ENCODE measurements at places on chromosomes 12 and 14.
A peak's percentile ranks its signal among the peaks of the same experiment; 100 is the strongest.

- peak; percentile 66 for DNase-seq
These were observed 280.6 kb upstream of the PWP1 start for GRCh38 chr12:107404981-107405380.

DNA sequence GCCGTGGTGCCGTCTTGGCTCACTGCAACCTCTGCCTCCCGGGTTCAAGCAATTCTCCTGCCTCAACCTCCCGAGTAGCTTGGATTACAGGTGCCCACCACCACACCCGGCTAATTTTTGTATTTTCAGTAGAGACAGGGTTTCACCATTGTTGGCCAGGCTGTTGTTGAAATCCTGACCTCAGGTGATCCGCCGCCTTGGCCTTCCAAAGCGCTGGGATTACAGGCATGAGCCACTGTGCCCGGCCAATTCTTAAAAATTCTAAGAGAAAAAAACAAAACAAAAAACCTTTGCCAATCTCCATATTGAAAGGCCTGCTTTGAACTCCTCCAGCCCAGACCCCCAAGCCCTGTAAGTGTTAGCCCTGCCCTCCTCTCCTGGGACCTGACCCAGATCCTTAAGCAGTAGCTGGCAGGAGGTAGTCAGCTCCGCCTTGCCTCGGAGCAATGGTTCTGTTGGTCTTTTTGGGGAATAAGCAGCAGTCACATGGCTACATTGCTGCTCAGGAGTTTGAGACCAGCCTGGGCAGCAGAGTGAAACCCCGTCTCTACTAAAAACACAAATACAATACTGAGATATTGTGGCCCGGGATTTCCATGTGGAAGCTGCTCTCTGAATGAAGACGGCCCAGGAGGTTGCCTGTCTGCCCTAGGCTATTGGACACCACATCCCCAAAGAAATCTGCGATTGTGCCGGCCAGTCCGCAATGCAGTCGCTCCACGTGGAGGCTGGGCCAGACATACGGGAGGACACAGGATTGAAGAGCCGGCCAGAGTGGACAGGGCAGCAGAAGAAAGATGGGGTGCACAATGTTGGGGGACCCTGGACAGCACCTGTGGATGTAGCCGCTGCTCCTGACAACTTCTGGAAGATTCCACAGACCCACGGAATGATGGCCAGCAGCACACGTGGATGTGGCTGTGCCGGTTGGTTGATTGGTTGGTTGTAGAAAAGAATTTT lies 28.8 kb upstream of the BEGAIN start:
- DNase-seq, result no peak

DNA sequence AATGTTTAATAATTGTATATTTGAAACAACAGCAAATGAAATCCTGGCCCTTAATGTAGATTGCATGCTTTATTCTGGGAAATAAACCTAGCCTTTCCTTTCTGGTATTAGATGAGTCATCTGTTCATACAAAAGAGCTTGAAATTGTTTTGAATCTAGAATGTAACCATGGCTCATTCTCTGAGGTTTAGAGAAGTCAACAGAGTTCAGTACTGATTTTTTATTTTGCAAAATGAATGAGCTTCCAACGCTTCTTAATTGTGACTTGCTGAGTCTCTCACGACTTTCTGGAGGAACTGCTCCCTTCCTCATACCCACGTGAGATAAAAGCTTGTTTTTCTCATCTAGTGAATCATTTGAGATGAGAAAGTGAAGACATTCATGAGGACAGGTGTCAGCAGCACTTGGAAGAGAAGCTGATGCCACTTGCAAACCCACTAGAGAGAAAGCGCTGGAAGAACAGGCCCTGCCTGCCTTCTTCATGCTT lies 509.6 kb downstream of the VRK1 start:
- DNase-seq, result peak; percentile 41

DNA sequence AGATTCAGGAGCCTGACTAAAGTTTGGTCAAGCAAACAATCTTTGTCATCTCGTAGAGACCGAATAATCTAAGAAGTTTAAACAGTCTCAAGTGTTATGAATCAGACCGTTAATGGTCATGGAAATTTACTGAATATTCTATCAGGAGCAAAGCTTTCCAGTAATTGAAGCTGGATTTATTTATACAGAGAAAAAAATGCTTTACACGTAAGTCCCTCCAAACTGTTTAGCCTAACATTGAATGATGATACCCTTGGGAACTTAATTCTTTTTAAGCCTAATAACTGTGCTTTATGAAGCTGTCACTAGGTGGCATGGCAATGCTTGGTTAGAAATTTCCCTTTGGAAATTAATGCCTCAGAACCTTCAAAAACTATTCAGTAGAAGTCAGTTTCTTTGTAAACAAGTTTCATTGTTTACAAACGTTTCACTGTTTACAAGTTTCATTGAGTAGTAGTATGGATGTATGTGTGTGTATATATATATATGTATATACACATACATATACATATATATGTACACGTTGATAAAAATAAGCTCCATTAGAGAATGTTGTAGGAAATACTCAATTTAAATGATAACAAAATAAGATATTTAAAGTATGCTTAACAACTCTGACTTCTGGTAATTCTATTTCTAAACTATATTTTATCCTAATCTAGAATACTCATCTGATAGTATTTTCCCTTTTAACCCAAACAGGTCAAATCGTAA lies 32.1 kb downstream of the DEPDC4 start:
- DNase-seq, result peak; percentile 19

- DNase-seq, result peak; percentile 22
These were observed 536 bp upstream of the DAAM1 start for GRCh38 chr14:59187802-59188460.

DNA sequence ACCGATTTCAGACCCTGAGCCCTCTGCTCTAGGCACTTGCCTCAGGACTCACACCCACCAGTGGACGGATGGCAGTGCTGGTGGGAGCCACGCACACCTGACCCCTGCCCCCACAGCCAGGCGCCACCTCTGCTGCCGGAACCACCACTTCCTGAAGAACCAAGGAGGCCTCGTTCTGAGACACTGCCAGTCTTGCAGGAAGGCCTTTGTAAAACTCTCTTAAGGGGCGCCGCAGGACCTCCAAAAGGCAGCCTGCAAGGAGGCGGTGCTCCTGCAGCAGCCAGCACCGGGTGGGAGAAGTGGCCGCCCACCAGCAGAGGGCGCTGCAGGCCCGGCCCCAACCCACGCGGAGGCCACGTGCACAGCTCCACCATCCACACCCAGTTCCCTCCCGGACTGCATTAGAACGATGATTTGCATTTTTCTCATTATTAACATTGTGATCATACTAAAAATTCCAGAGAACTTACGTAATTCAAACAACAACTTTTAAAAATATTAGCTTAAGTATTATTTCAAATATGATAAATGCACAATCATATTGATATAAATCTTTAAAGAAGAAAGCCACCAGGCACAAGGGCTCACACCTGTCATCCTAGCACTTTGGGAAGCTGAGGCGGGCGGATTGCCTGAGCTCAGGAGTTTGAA lies 12.8 kb downstream of the STX2 start:
- peak; percentile 71 for DNase-seq

GRCh38 chr14:61041704-61042103 lies 60.7 kb downstream of the SLC38A6 start:
- peak; percentile 18 for DNase-seq

GRCh38 chr12:115341442-115341841 lies 657.5 kb upstream of the TBX3 start:
- peak; percentile 11 for DNase-seq

DNA sequence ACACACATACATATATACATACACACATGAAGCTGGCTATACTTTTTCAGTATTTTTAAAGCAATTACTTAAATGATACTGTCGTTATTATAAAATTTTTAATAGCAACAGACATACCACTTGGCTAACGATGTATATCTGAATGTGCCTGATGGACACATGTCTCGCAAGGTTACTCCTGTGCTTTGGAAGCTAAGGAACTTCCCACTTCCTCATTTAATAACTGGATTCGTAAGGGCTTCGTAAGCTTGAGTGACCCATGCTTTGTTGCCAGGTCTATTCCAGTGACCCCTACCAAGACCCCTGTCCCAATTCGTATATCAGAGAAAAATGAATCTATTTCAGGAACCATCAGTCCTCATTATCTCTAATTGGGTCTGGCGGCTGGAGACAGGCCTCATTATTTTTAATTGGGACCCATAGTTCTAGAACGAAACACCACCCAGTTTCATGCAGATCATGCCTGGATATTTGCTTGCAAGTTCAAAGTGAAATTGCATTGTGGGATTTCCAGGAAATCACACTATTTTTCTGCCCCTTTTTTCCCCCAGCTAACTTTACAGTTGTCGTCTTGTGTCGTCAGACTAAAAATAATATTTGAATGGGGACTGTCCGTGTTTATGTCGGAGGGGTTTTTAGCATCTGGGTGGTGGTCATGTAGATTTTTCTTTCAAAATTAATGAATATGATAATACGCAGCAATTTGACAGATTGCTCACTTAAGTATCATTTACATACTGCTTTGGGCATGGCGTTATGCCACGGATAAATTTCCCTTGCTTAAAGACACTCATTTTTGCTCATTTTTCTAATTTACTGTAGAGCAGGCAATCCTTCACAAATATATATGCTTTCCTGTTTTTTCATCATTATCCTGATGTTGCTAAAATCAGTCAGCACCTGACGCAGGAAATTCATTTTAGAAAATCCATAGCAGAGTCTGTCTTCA lies 17.1 kb upstream of the MYO1H start:
- DNase-seq, result no peak

GRCh38 chr12:32549675-32550079 lies 129.4 kb upstream of the DNM1L start:
- DNase-seq, result no peak

GRCh38 chr12:113186033-113186365 lies 478 bp downstream of the RITA1 start:
- peak; percentile 35 for DNase-seq

DNA sequence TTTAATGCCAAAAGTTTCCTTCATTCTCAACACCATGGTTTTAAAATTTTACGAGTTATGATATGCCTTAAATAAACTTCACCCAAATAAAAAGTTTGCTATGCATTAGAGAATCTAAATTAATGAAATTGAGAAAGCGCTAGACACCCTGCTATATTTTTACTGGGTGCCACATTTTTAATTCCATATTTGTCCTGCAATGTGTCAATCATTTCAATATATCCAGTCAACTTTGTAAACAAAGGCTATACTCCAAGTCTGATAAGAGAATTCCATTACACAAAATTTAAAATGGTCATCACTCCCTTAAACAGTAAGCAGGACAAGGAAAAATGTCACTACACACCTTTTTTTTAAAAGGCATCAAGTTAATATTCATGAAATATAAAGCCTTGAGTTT lies 1.9 kb downstream of the PPP1R12A start:
- DNase-seq, result no peak

DNA sequence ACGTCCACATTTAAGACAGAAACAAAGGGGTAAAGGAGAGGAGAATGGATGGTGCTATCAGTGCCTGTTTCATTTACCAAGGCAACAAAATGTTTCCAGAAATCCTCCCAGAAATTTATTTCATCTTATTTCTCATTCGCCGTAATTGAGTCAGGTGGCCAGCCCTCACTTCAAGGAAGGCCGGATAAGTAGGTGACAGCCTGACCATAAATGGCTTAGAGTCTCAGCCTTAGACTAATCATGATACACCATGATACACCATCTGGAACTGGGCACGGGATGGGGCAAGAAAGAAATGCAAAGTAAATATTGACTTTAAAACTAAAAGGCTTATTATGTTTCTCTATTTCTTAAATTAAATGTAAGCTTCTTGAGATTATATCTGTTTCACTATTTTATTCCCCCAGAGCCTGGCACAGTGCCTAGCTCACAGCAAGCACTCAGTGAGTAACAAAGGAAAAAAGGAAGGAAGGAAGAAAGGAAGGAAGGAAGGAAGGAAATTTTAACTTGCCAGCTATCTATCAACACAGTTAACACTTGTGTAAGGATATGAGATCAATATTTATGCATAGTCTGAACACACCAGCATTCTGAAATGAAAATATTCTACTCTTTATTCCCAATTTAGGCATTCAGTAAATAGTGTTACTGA lies 106.1 kb upstream of the FSCB start:
- DNase-seq, result no peak

GRCh38 chr12:103665971-103666370 lies 78.9 kb downstream of the STAB2 start:
- DNase-seq, result no peak

DNA sequence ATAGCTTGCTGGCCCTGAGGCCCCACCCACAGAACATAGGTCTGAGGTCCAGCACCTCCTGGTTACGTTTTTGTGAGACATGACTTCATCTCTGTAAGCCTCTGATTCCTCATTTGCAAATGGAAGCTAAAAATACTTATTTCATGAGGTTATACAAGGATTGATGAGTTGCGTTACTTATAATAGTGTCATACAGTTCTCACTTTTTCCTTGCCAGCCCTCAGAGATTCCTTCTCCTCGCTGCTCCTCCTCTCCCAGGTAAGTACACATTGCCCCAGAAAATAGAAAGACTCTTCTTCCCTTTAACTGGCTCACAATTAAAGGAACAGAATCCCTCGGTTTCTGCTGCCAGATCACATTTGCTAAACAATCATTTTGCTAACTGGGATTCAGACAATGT lies 739.2 kb downstream of the VRK1 start:
- DNase-seq, result no peak

DNA sequence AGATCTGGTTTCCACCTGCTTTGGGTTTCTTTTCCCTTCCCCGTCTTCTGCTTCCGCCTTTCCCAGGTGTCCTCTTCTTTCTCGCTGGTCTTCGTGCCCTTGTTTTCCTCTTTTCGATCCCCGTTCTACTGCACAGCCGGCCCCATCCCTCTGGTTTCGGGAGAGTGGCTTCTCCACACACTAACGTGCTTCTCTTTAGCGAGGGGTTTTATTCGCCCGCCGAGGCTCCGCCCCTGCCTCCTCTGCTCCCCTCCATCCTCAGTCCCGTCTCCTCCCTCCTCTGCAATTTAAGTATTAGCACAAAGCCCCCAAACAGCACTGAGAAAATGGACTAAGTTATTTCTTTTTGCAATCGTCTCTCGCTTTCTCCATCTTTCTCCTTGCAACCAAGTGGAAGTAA lies at the start of gene SLC7A8:
Gene SLC7A8 (minus strand): TSS at position 182 of the 400 bp plus-strand sequence. CDS start 746 bp downstream, outside the sequence.
- no peak for DNase-seq

DNA sequence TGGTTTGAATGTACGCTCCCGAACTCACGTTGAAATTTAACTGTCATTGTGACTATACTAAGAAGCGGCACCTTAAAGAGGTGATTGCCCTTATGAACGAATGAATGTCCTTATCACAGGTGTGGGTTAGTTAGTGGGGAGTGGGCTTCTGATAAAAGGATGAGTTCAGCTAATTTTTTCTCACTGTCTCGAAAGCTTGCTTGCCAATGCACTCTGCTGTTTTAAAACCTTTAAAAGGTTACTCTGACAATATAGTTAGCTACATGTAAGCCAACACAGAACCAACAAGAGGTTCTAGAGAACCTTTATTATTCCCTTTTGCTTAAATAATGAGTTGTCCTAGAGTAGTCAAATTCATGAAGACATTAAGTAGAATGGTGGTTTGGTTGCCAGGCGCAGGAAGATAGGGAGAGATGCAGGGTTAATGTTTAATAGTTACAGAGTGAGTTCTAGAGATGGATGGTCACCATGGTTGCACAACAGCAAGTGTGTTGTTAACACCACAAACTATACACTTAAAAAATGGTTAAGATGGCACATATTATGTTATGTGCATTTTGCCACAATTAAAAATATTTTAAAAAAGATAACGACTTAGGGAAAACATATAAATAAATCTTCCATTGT lies 26.3 kb downstream of the RTN1 start:
- no peak for DNase-seq
